ENCODE measurements at places on chromosomes 16 and 17.

- DNase-seq = no peak
Measured at GRCh38 chr17:20053361-20053964, 44.3 kb downstream of the SPECC1 start.

DNA sequence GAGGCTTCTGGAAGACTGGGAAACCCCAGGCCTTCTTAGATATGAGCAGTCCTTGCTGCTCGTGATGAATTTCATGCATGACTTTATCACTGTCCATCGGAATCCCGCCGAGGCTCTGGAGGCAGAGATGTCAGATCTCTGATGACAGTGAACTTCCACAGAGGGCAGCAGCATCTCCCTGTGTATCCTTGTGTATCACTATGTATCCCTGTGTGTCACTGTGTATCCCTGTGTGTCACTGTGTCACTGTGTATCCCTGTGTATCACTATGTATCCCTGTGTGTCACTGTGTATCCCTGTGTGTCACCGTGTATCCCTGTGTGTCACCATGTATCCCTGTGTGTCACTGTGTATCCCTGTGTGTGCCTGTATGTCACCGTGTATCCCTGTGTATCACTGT, 160.2 kb upstream of the CHMP6 start:
- DNase-seq = no peak

GRCh38 chr17:80782536-80783427, 208.9 kb upstream of the CHMP6 start:
- DNase-seq = peak; percentile 60

DNA sequence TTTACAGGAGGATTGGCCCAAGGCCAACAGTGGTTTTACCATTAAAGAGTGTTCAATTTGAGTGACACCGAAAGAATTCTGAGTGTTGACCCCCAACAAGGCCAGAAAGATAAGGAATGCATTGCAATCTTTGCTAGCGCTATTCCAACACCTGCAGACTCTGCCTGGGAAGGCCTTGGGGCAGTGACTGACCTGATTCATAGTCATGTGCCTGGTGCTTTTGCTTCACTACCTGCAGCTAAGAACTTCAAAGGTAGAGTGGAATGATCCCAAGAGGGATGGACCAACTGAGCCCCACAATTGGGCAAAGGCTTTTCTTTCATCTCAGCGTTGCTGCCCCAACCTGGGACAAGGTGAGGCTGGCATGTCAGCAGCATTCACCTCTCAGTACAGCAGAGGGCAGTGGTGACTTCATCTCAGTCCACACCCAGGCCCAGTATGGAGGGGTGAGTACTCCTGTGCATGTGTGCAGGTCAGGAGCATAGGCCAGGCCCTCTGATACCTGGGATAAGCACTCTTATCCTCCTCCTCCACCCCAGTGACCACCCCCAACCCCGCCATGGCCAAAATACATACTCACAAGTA, 149.6 kb upstream of the GNAO1 start:
- DNase-seq = peak; percentile 89

DNA sequence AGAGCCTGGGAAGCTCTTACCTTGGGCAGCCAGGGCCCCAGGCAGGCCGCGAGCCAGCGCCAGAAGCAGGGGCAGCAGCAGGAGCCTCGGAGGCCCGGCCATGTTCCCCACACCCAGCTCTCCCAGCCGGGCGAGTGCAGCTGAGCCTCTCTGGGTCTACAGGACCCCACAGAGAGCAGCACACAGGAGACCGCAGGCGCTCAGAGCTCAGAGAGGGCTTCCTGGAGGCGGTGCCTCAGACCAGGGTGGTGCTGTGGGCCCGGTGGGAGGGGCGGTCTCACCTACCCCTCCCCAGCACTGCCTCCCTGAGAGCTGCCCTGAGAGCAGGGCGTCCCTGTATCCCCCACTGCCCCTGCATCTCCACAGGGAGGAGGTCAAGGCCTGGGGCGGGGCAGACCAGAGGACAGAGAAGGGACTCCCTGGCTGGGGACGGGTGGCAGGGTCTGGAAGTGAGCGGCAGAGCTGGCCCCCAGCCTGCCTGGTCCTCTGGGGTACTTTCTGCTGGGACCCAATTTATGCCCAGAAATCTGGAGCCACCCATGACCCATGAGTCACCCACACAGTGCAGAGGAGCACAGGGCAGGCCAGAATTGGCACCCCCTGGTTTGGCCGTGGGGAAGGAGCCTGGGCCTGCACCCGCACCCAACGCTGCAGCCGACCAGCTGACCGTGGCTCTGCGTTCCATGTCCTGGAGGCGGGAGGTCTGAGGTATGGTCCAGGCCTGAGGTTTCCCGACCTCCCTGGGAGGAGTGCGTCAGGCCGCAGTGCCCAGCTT, at the start of gene CD7:
Gene CD7 (minus strand): TSS at position 215 of the 775 bp plus-strand sequence. CDS start 113 bp downstream, at position 102.
- DNase-seq = no peak

- DNase-seq = no peak
Measured at GRCh38 chr16:61364990-61365389, 671.2 kb downstream of the CDH8 start.

GRCh38 chr16:30186444-30186781, 3.0 kb downstream of the CORO1A start:
- no peak for DNase-seq

DNA sequence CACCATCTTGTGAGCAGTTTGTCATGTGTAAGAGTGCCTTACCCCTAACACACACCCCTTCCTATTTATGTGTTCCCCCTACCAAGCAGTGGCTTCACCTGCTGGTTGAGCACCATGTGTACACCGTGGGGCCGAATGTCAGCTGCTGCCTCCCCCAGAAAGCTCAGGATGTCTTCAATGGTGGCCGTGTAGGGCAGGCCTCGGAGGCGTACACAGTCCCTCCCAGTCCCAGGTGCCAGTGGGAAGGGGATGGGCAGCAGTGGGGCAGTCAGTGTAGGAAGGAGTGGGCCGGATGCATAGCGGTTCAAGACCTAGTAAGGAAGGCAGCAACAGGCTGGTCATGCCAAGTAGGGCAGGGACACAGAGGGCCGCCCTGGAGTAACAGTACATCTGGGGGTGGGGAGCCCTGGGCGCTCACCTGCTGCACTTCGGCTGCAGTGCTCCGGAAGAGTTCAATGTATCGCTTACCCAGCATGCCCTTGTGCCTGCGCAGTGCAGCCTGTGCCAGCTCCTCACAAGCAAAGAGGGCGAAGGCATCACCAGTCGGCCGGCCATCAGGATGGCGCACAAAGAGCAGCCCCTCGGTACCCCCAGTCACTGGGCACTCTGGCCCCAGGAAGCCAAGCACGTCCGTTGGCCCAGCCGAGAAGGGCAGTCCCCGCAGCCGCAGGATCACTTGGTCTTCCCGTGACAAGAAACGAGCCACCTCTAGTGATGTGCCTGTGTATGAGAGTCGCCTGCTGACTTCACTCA, 4.4 kb downstream of the ESRP2 start:
- DNase-seq = no peak

DNA sequence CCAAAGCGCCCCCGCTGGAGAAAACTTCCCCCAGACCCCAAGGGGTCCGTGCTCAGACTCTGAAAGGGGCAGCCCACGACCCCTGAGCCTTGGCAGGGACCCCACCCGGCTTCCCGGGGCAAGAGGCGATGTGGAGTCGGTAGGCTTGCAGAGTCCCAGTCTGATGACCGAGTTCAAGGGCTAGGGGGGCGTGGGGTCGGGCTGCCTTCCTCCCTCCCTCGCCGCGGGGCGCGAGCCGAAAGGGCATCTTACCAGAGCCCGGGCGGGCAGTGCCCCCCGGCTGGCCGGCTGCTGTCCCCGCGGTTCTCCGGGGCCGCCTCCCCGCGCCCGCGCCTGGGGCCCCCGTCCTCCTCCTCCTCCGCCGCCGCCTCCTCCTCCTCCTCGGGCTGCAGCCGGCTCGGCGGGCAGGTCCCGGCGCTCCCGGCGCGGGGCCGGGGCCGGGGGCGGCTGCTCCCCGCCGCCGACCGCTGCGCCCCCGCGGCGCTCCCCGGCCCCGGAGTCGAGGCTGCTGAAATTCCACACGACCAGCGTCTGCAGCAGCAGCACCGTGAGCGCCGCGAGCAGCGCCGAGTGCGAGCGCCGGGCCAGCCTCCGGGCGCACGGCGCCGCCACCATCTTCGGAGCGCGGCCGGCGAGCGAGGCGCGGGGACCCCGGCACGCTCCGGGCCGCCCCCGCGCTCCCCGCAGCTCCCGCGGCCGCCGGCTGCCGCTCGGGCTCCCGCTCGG, 415 bp downstream of the XYLT1 start:
- peak; percentile 53 for DNase-seq

DNA sequence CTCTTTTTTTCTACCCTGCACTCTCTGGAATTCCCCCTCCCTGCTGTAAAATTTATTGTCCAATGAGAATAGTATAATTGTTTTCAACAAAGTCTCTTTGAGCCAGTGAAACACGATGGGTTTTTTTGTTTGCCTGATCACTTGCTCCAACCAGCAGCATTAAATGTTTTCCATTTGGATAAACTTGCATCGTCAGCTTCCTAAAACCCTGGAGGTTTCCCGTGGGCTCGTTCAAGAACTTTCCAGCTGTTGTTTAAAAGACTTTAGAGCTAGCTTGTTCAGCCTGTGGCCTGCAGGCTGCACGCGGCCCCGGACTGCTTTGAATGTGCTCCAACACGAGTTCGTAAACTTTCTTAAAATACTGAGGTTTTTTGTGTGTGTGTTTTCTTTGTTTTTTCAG, 14.9 kb downstream of the NAGPA start:
- no peak for DNase-seq

DNA sequence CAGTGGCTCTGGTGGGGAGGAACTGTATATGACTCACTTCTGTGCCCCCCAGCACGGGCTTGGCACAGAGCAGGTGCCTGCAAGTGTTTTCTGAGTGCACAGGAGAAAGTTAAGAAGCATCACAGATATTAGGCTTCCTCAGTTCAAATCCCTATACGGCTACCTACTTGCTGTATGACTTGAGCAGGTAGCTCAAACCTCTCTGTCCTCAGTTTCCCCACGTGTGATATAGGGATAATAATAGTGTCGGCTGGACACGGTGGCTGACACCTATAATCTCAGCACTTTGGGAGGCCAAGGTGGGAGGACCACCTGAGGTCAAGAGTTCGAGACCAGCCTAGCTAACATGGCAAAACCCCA, 95.7 kb downstream of the C16orf78 start:
- DNase-seq = no peak

- DNase-seq = no peak
Measured at GRCh38 chr17:6714315-6714874, 1.2 kb upstream of the SLC13A5 start.

DNA sequence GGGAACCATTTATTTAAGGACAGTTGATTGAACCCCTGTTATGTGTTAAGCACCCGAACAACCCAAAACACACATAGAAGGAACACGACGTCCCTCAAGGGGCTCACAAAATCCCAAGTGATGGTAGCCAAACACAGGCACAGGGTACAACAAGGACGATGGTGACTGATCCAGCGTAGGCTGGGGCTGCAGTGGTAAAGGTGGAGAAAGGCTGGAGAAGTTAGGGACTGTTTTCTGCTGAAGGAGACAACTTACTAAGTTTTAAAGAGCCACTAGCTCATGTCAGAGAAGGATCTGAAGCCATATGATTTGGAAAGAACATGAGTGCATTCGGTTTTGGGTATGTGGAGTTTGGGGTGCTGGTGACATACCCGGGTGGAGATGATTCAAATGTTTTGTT, 229.6 kb upstream of the TNRC6C start:
- DNase-seq = peak; percentile 22

GRCh38 chr16:24102209-24102660, 153.9 kb upstream of the CACNG3 start:
- peak; percentile 54 for DNase-seq

GRCh38 chr17:13643180-13643579, 41.5 kb upstream of the HS3ST3A1 start:
- DNase-seq = no peak

GRCh38 chr17:79023886-79024771, at the start of gene C1QTNF1:
C1QTNF1 (plus strand) TSS chr17:79024169; CDS start chr17:79043969, 19,800 bp downstream.
- DNase-seq = peak; percentile 92

GRCh38 chr16:916035-916799, 54.6 kb downstream of the LMF1 start:
- no peak for DNase-seq
